ENCODE measurements at places on chromosomes 13 and 19. TPM values are rescaled to one million over a fixed set of nuclear protein-coding genes. Genes with fewer than 3 reads are reported as not detected.

DNA sequence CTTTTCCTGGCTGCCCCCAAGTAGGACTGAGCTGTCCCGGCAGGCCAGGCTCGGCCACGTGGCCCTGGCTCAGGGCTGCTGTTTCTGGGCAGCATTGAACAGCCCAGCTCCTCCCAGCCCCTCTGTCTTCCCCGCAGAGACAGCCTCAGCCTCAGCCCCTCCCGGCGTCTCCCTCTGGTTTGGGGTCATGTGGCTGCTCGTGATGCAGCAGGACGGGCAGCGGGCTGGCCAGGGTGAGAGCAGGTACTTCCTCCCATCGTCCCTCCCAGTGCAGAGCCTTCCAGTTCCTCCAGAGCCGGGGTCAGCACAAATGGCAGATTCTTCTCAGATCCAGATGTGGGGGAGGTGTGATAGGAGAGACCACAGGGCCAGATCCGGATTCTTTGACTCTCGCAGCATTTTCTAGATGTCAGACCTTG lies 114.6 kb downstream of the KDM4B start:
- H3K36me3 ChIP-seq, result peaks cover 6% of the 10 kb centered on the region
- peaks cover 16% of the 10 kb centered on the region for H3K4me1 ChIP-seq
- no peak for DNase-seq
- no peaks in the 10 kb centered on the region for H3K27me3 ChIP-seq
- no peak overlapping the region for H3K27ac ChIP-seq
- no peak overlapping the region for H3K4me3 ChIP-seq

DNA sequence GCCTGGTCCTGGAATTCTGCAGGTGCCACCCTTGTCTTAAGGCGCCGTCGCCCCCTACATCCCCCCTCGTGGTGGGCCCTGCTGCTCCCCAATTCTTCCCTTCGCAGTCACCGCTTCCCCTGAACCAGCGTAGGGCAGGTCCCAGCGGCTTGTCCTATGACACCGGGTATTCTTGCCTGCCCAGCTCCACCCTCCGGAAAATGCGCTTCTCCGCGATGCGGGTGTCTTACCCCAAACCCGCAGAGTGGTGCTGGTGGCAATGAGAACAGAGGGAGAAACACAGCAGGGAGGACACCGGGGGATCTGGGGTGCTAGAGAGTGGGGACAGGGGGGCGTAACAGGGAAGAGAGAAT lies 9.0 kb downstream of the ZNF808 start:
- H3K4me1 ChIP-seq, result peaks cover 3% of the 10 kb centered on the region
- DNase-seq, result no peak
- H3K4me3 ChIP-seq, result no peak overlapping the region
- peaks cover 2% of the 10 kb centered on the region for H3K36me3 ChIP-seq
- no peaks in the 10 kb centered on the region for H3K27me3 ChIP-seq
- H3K27ac ChIP-seq, result no peak overlapping the region

DNA sequence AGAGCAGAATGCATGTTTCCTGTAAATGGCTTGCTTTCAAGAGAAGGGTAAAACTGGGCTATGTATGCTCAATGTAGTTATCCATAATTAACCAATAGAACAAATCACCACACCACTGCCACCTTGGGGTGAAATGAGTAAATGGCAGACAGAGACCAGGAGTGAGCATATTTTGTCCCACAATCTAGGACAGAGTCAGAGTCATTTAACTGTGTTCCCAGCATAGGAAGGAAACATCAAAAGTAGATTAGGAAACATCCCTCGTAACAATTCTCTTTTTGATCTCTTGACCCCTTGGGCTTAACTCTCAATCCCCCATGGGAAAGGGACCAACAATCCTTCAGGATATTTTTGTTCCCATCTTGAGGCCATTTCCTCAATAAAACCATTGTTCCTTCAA lies 224.8 kb downstream of the NHLRC3 start:
- no peak overlapping the region for H3K4me3 ChIP-seq
- H3K36me3 ChIP-seq, result no peaks in the 10 kb centered on the region
- H3K27me3 ChIP-seq, result no peaks in the 10 kb centered on the region
- no peaks in the 10 kb centered on the region for H3K4me1 ChIP-seq

- no peaks in the 10 kb centered on the region for H3K27me3 ChIP-seq
- H3K36me3 ChIP-seq, result no peaks in the 10 kb centered on the region
- H3K4me1 ChIP-seq, result no peaks in the 10 kb centered on the region
- no peak overlapping the region for H3K27ac ChIP-seq
- no peak for DNase-seq
Observed at GRCh38 chr19:47805313-47805712, 962 bp upstream of the TPRX1 start.

GRCh38 chr19:32238076-32238475 lies 107.3 kb upstream of the ZNF507 start:
- H3K27me3 ChIP-seq, result no peaks in the 10 kb centered on the region
- DNase-seq, result no peak
- H3K27ac ChIP-seq, result no peak overlapping the region

GRCh38 chr19:16376649-16377048 lies 52.0 kb downstream of the KLF2 start:
- H3K36me3 ChIP-seq, result no peaks in the 10 kb centered on the region
- H3K27ac ChIP-seq, result no peak overlapping the region
- no peaks in the 10 kb centered on the region for H3K4me1 ChIP-seq
- no peaks in the 10 kb centered on the region for H3K27me3 ChIP-seq

Gene SIGLEC8
- total RNA-seq, result not detected

GRCh38 chr19:49073514-49074378 lies 1.2 kb upstream of the KCNA7 start:
- H3K4me1 ChIP-seq, result peaks cover 5% of the 10 kb centered on the region
- H3K4me3 ChIP-seq, result no peak overlapping the region
- no peaks in the 10 kb centered on the region for H3K27me3 ChIP-seq
- DNase-seq, result no peak
- no peak overlapping the region for H3K27ac ChIP-seq

Gene KLF5
- total RNA-seq, result 17.9 TPM
